ENCODE measurements at places on chromosomes 4 and X.

DNA sequence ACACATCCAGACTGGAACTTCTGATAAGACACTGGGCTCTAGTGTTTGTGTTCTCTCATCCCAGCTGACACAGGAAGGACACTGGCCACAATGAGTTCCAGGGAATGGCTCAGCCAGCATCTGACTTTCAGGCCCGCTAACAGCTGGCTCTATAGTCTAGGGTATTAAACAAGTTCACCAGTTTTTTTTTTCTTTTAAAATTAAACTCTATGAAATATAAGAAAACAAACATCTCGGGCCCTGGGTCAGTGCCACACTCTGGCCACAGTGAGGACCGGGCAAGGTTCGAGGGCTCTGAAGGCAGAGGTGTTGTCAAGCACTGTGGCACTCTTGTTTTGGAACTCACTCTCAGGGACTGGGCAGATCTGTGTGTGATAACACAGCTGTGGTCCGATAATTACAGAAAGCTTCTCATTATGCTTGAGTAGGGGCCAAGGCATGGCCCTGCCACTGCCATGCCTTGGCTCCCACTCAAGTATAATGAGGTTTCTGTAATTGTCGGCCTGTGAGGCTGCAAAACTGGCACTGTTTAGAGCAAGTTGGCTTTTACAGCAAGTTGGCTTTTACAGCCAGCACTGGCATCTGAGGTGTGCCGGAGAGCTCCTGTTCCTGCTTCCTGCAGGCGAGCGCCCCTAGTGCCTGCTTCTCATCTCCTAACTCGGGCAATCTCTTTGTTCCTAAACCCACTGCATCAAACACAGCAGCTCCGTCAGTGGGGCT, 62.8 kb downstream of the PPP1R2C start:
- DNase-seq, result no peak

DNA sequence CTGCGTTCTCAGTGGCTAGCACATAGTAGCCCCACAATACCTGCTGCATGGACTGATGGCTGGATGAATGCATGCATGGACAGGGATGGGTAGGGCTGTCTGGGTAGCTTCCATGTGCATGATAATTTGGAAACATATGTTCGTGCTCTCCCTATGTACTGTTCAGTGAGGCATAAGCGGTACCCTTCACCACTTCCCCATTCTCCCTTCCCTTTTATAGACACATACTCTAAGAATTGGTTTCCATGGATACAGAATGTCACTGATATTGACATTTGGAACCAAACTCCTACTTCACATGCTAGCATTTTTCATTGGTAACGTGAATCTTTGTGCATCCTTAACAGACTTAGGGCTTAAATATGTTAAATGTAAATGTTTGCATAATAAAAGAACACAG, 20.4 kb downstream of the USP46 start:
- no peak for DNase-seq

DNA sequence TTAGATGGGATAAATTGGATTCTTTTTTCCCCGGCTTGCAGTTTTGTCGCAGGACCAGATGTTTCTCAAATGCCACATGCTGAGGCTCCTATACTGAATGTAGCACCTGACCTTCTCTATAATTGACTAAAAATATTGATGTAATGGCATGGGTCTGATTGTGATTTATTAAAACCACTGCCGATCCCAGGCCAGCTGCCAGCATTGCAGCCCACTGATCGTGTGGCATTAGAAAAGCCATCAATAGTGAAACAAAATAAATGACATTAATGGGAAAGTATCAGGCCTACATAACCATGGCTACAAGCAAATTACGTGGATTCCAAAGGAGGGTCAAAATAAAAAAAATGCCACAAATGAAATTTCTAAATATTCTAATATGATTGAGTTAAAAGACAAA, 98.7 kb downstream of the MAB21L2 start:
- no peak for DNase-seq

GRCh38 chr4:69522554-69522953, 26.8 kb upstream of the UGT2B4 start:
- no peak for DNase-seq

DNA sequence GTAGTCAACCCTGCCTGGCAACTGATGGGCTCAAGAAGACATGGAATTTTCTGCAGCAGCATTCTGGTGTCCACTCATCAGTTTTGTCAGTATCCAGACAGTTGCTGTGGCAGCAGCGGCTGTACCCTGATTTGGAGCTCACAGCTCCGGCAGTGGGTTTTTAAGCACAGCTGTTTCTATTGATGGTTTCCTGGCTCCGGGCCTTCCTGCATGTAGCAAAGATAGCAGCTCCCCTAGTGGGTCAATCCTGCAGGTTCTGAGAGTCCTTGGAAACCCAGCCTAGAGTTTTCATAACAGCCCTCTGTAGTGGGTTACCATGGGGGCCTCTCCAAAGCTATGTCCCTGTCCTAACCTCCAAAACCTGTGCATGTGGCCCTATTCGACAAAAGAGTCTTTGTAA, 84.0 kb upstream of the ATP6AP2 start:
- DNase-seq, result no peak

- DNase-seq, result no peak
These were observed 207.0 kb upstream of the TBL1X start for GRCh38 chrX:9257718-9258420.

DNA sequence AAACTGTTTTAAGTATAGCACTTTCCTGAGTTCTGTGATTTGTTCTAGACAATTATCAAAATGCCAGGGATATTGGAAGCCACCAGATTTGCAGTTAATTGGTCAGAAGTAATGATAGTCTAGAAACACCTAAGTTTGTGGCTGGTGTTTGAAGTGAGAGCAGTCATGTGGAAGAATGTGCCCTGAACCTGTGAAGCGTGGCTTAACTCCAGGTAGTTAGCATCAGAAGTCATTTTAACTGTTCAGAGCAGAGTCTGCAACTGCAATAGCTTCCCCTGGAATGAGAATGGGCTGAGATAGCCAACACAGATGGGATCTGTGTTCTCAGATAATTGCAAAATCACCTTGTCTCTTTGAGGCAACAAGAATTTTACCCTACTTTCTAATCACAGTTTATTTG, 255.1 kb upstream of the GK2 start:
- DNase-seq, result no peak

GRCh38 chr4:98710831-98711230, 52.4 kb upstream of the TSPAN5 start:
- no peak for DNase-seq

DNA sequence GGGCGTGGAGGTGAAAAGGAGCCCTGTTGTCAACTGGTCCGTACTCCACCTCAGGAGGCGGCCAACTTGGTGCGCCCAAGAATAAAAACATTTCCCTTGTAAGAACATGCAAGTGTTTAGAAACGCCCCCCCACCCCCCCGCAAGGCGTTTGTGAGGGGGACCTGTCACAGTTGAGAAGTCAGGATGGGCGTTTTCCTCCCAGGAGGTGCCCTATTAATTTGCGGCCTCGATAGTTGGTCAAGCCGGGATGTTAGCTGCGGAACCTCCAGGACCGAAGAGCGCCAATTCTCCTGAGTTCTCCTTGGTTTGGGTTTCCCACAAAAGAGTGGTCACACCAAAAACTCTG, 651 bp upstream of the SAP30 start:
- DNase-seq, result peak; percentile 62

DNA sequence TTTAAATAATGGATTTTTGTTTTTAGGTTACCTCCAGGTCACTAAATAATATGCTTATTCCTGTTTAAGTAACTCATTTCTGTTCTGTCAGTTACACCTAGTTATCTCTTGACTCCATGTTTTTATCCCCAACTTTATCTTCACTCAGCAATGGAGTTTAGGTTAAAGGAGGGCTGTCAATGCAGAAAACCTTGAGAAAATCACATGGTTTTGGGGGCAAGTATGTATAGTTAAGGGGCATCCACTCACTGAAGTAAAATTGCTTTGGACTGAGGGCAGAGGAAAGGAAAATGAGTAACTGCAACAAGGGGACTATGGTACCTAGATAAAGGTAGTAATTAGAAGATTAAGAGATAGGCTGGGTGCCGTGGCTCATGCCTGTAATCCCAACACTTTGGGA, 87.1 kb downstream of the UBE2K start:
- DNase-seq, result no peak
